Stromal cell of bone marrow (primary cell): ENCODE measurements at places on chromosomes 1 and 21.

- no peak for DNase-seq
These were observed 151.8 kb downstream of the PTPRU start for GRCh38 chr1:29388170-29388569.

DNA sequence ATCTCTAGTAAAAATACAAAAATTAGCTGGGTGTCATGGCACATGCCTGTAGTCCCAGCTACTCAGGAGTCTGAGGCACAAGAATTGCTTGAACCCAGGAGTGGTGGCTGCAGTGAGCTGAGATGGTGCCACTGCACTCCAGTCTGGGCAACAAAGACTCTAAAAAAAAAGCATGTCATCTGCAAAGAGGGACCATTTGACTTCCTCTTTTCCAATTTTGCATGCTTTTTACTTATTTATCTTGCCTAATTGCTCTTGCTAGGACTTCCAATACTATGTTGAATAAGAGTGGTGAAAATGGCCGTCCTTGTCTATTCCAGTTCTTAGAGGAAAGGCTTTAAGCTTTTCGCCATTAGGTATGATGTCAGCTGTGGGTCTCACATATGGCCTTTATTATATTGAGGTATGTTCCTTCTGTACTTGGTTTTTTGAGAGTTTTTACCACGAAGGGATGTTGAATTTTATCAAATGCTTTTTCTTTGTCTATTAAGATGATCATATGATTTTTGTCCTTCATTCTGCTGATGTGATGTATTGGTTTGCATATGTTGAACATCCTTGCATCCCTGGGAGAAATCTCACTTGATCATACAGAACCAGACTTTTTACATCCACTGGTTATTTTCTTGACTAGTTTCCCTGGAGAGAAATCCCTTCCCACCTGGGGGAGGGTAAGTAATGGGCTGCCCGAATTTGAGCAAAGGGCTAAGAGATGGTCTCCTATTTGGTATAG lies 17.0 kb upstream of the RAP1GAP start:
- no peak for DNase-seq

GRCh38 chr21:37916310-37917051 lies at the start of gene KCNJ6:
Gene KCNJ6, minus strand, starts transcription at chr21:37916457. Its CDS starts 75,775 bp downstream, at chr21:37840682.
- DNase-seq, result no peak

- DNase-seq, result no peak
These were observed 33.2 kb downstream of the ATP8B2 start for GRCh38 chr1:154358519-154358918.

DNA sequence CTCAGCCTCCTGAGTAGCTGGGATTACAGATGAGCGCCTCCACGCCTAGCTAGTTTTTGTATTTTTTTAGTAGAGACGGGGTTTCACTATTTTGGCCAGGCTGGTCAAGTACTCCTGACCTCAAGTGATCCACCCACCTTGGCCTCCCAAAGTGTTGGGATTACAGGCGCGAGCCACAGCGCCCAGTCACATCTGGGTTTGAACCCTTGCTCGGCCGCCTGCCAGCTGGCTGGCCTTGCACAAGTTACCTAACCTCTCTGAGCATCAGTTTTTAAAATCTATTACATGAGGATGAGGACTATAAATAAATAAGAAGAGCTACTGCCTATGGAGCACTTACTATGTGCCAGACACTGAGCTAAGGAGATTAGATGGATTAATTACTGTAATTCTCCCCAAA lies 17.7 kb upstream of the PADI2 start:
- no peak for DNase-seq
